ENCODE measurements at places on chromosomes 5 and 9.

DNA sequence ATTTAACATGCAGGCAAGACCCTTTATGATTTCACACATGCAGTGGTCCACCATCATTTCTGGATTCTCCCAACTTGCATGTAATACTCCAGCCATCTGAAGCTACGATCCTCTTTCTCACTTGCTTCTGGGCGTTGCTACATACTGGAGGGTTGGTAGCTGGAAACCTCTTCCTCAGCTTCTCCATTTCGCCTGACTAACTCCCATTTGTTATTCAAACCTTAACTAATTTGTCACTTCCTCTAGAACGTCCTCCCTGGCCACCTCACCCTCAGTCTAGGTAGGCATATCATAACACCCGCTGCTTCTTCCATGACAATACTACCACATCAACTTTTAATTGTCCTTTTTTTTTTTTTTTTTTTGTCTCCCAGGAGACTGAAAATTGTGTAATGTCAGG is 72.6 kb upstream of the EQTN start:
- DNase-seq, result no peak

DNA sequence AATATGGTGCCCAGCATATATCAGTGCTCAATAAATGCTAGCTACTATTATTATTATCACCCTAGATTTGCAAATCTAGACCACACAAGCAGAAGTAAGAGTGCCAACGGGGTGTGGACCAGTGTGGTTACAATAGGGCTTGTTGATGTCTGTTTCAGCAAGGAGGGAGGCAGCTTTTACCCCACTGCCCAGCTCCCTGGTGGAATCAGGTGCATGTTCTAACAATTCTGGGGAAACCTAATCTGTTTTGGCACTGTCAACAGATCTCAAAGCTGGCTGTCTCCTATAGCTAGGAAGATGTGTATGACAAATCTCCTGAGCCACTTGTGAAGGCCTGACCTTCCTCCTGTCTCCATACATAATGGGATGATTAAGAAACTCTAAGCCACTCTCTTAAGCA is 5.7 kb downstream of the TGFBI start:
- no peak for DNase-seq

DNA sequence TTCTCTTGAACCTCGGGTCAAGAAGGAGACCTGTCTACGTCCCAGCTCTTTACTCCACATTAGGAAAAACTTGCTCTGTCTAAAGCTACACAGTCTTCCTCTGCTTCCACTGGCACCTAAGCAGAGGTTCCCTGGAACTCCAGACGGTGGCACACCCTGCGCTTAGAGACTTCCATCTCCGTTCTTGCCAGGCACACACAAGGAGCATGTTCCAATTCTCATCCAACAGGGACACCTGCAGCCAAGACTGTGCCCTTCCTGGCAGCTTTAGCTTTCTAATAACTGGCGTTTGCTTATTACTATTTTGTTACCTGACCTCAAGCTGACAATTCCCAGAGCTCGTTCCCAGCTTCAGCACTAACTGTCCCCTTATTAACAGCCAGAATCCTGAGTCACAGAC is 16.0 kb downstream of the CAPSL start:
- DNase-seq, result no peak

DNA sequence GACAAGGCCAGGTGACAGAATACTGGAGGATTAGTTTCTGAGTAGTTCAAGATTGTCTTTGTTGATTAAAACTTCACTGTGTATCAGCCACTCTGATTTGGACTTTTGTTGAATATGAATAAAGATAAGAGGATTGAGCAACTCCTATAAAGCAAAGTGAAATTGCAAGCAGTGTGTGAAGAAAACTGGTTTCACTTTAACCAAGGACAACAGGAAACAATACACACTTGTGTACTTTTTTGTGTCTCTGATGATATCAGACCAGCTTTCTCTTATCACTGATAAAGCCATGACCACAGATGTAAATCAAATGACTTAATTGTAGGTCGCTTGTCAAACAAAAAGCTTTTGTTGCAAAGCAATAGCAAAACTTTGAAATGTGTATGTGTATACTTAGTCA is 268.6 kb downstream of the FER start:
- DNase-seq, result no peak

DNA sequence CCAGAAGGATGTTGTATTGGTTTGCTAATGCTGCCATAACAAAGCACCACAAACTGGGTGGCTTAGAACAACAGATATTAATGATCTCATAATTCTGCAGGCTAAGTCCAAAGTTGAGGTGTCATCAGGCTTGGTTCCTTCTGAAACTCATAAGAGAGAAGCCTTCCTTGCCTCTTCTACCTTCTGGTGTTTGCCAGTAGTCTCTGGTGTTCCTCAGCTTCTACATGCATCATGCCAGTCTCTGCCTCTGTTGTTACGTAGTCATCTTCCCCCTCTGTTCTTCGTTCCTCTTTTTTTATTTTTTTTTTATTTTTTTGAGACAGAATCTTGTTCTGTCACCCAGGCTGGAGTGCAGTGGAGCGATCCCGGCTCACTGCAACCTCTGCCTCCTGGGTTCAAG is 61.8 kb downstream of the LRRC70 start:
- no peak for DNase-seq

DNA sequence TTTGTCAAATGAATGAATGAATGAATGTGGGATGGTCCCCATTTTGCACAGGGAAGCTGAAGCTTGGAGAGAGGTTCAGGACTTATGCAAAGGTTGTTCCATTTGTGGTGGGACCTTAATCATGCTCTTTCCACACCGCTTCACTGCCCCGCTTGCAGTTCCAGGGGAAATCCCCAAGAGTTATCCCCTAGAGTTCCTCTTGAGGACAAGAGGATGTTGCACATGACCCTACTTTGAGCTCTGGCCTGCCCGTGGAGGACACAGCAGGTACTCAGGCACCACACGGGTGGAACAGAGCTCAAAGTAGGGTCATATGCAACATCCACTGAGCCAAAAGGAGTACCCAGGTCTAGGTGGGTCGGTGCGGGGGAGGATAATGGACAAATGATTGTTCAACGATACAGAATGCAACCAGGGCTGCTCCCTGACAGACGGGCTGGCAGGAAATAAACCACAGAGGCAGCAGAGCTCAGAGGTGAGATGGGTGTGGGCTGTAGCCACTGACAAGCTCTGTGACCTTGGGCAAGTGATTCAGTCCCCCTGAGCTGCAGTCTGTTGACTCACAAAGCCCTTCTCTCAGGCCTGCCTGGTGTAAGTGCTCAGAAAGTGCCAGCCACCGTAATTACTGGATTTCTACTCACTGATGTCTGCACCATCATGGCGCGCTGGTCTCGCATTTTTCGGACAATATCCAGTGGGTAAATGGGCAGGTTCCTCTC is 60.3 kb upstream of the EPB41L4B start:
- DNase-seq, result no peak

DNA sequence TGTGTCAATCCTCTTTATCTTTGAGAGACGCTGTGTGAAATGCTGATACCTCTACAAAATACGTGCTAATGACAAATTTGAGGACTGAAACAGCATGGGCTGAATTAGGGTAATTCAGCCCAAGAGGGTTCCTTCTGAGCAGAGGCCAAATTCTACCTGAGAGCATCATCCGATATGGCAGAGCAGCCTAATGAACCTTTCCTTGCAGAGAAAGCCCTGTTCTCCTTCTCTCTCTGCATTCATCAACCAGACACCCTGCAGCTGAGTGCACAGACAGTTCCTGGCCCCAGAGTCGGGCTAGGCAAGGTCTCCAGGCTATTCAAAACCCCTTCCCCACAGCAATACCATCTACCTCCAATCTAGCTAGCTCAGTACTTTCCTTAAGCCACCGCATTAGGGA is 77.9 kb downstream of the TRIM32 start:
- no peak for DNase-seq

- peak; percentile 66 for DNase-seq
Observed at GRCh38 chr5:71938895-71939294, 168.4 kb upstream of the MAP1B start.

- DNase-seq, result no peak
Observed at GRCh38 chr9:97567182-97567893, 65.8 kb downstream of the TSTD2 start.
